ENCODE measurements at places on chromosomes 5 and 9. TPM values are rescaled to one million over a fixed set of nuclear protein-coding genes. Genes with fewer than 3 reads are reported as not detected.

Gene NDUFA8
- total RNA-seq: 10.8 TPM

Gene DDX4
- not detected for total RNA-seq

Gene ORM2
- total RNA-seq: not detected

GRCh38 chr5:115551415-115551814 is 6.8 kb upstream of the FEM1C start:
- DNase-seq: no peak

DNA sequence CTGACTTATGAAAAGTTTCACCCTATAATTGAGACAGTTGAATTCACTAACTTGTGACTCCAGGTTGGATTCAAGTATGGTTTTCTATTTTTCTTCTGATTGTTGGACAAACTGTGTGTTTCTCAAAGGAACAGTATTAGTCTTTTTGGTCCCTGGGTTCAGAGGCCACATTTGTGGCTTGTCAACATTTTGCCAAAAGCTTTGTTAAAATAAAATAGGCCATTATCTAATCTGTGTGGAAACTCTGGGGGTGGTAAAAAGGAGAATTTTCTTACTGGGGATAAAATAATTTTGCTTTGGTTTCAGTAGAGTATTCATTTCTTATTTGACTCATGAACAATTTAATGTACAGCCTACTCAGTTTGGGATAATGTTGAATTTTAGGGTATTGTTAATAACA is 166.3 kb downstream of the TMEM167A start:
- DNase-seq: no peak

- DNase-seq: no peak
Observed at GRCh38 chr9:105244734-105245028, 230 bp downstream of the SLC44A1 start.

GRCh38 chr9:70486127-70486526 is 71.7 kb upstream of the KLF9 start:
- DNase-seq: no peak

DNA sequence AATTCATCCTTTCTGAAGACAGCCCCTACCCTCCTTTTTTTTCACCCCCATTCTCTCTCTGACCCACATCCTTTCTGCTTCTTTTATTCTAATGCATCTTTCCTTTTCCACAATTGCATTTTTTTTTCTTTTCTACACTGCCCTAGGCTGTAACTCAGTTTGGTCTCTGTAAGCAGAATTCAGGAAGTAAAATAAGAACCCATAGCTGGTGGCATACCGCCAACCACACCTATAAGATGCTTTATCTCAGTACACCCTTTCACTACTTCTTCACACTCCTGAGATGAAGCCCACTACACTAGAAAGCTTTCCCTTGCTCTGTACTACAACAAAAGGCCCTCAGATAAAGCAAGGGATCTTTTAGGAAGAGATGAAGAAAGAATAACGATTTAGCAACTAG is 16.1 kb upstream of the TSSK1B start:
- peak; percentile 6 for DNase-seq

DNA sequence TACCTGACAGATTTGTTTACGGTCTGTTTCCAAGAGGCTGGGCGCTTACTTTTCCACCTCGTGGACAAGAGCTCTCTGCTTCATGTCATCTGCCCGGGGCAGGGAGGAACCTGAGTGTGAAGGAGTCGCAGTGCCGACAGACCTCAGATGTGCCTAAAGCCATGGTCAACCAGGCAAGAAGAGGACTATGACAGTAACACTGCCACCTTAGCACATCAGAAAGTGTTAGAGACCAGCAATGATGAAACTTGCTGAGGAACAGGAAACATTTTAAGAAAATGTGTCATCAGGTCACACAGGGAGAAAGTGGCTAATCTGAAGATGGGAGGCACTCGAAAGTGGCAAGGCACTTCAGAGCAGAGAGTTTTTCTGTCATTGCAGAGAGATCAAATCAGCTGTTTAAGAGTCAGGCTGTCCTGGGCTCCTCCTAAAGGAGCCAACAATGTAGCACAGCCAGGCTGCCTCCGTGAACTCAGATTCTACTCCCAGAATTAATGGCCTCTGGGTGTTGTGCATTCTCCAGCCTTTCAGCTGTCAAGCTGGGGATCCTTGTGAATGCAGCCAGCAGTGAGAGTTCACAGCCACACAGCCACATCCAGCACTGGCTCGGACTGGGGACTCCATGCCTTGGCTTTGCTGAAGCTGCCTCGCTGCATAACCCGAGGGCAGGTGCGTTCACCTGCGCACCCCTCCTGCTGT is 94.6 kb downstream of the RAPGEF1 start:
- DNase-seq: peak; percentile 42

DNA sequence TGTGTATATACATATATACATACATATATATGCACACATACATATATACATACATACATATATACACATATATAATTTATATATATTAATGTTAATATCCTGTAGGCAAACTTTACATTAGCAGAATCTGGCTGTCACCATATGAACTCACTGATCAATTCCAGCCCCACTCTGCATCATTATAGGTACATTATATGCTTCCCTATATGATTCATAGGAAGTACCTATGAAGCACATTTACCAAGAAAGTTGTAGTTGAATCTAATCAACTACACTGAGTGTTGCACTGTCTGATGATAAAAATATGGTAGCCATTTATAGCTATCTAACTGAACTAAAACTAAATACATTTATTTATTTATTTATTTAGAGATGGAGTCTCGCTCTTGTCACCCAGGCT is 5.5 kb upstream of the SPATA6L start:
- DNase-seq: no peak

GRCh38 chr5:98585661-98586310 is 187.7 kb upstream of the RGMB start:
- DNase-seq: no peak

- DNase-seq: no peak
Observed at GRCh38 chr5:8650186-8650585, 781.2 kb downstream of the MTRR start.

GRCh38 chr9:38727497-38728001 is 7.6 kb upstream of the FAM240B start:
- DNase-seq: no peak

GRCh38 chr5:126881821-126882600 is 105.1 kb downstream of the LMNB1 start:
- no peak for DNase-seq
